ENCODE measurements at places on chromosomes 3 and 15.

GRCh38 chr15:72680931-72681330 is 5.1 kb downstream of the HIGD2B start:
- DNase-seq, result no peak

DNA sequence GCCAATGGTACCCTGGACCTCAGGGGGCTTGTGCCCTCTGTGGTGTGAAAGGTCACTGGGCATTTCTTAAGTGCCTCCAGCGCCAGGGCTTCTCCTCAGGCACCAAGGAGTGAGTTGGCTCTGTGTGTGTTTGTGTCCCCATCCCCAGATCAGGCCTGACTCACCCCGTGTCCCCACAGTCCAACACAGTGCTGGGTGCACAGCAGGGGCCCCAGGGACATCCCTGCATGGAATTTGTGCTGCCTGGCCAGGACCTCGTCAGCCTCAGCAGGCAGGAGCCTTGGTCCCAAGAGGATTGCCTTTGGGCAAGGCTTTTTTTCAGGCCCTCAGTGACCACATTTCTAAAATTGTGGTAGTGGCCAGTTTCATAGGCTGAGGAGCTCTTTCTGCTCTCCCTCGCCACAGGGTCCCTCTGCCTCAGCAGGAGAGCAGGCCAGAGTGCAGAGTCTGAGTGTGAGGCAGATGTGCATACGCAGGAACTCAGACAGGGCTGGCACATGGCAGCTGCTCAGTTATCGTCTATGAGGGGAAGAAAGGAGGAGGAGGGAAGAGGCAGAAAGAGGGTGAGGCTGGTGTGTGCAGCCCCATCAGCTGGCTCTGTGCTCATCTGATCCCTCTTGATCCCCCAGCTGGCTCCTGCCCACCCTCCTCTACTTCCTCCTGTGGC is 215.6 kb downstream of the RPLP1 start:
- DNase-seq, result no peak

DNA sequence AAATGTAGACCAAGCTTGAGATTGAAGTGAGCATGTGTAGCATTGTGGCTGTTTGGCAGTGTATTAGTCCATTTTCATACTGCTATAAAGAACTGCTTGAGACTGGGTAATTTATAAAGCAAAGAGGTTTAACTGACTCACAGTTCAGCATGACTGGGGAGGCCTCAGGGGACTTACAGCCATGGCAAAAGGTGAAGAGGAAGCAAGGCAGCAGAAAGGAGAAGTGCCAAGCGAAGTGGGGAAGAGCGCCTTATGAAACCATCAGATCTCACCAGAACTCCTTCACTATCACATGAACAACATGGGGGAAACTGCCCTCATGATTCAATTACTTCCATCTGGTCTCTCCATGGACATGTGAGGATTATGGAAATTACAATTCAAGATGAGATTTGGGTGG is 8.6 kb upstream of the CERS3 start:
- no peak for DNase-seq

- no peak for DNase-seq
Observed at GRCh38 chr3:46544771-46545503, 21.2 kb downstream of the LRRC2 start.

GRCh38 chr3:187841560-187841959 is 96.3 kb upstream of the BCL6 start:
- no peak for DNase-seq

- DNase-seq, result no peak
Observed at GRCh38 chr15:64865998-64866520, 24.3 kb downstream of the PLEKHO2 start.

GRCh38 chr3:69687641-69688040 is 51.6 kb upstream of the MITF start:
- no peak for DNase-seq

DNA sequence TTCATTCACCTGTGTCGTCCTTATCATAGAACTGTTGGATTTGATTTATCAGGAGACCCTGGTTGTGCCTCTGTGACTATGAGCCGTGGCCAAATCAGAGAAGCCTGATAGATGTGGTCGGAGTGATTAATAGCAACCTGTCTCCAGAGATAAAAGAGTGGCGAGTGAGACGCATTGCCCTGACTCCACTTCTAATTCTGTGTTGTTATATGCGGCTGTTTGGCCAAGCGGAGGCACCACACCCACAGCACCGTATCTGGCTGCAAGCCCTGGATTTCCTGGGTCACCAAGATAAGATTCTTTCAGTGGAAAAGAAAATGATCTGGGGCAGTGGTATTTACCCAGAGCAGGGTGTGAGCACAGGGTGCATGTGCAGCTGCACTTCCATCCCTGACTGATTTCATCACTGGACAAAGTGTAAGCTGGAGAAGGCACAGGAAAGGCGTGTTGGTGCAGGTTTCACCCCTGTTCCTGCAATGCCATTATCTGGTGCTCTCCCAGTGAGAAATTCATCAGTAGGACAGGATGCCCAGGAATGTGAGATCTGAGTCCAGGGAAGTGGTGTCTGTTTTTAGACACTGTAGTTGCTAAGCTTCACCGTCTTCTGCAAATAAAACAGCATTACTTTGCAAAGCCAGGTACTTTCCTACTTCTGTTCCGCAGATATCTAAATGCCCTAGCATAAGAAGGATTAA is 84.6 kb downstream of the CD47 start:
- no peak for DNase-seq

GRCh38 chr3:46971742-46972141 is 4.8 kb downstream of the CCDC12 start:
- no peak for DNase-seq

GRCh38 chr3:129974833-129975704 is 549 bp downstream of the TRH start:
- DNase-seq, result no peak

DNA sequence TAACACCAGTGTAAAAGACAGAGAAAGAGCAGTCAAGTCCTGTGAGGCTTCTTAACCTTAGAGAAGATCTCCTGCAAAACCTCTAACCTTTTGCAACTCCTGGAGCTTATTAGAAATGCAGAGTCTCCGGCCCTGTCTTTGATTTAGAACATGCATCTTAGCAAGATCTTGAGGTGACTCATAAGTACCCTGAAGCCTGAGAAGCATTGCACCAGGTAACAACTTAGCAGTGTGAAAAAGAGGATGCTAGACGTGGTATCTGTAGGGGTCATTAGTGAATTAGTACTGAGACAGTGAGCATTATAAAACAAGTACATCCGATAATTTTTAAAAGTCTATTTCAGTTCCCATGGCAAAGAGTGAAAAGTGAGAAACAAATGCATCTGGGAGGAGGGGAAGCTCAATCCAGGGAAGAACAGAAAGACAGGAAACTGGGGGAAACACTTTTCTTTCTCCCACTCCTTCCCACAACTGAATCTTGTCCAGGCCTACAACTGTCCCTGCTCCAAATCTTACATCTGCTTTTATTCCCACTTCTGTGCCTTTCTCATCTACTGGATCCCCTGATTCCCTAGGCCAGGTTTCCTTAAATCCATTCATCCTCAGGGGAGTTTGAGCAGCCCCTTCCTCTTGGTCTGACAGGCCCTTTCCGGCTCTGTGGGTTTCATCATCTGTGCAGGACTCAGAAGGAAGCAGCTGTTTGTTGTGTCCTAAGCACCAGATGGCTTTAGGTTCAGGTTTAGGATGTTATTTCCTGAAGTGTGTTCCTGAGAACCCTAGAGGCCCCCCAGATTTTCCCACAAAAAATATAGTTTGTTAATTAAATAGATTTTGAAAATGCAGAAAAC is 128.1 kb upstream of the IL12A start:
- no peak for DNase-seq

- DNase-seq, result no peak
Observed at GRCh38 chr15:73244333-73244732, 124.4 kb downstream of the HCN4 start.

DNA sequence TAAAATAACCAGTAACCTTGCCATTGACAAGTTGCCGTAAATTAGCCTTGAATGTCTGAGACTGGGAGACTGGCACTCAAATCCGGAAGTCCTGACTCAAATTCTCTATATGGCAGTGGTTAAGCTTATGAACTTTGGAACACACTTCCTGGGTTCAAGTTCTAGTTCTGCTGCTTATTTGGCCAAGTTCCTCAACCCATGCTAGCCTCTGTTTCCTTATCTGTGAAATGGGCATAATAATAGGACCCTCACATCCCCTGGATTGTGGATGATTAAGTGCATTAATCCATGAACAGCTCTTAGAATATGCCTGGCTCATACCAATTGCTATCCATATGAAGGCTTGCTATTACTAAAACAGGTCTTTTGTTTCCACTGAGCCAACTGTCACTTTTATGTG is 311.5 kb downstream of the EDEM1 start:
- DNase-seq, result no peak

DNA sequence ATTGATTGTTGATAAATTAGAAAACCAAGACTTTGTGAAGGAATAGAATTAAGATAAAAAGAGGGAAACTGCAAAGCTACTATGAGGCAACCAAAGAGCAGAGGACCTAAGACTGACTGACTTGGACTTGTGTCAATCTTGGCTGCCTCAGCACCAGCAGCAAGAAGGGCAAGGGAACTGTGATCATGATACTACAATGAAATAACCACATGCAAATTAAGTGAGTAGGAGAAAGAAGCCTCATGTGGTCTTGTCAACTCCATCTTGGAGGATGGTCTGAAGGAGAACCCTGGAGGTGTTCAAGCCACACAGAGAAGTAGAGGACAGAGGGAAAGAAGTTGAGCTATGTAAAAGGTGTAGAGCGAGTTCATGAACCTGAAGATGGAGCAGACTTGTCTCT is 47.3 kb upstream of the THRB start:
- no peak for DNase-seq

- DNase-seq, result no peak
Observed at GRCh38 chr3:68535782-68536181, 396.6 kb downstream of the TAFA4 start.

DNA sequence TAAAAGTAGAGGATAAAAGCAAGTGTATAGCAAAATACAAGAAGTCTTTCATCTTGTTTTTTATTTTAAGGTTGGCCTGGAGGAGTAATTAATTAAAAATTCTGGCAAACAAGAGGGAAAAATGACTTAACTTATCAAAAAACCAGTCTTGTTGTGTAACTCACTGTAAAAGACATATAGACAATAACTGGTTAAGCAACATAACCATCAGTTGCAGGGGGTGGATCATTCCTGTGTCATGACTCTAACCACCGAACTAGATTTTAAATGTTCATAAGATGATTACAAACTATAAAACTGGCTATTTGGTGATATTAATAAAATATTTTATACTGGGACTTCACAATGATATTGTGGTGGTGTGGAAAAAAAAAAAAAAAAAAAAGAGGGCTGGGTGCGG is 130.6 kb downstream of the STAG1 start:
- DNase-seq, result no peak
